ENCODE measurements at places on chromosomes 7 and 10. TPM values are rescaled to one million over a fixed set of nuclear protein-coding genes. Genes with fewer than 3 reads are reported as not detected.

MSRB2 gene
- total RNA-seq, result 6.9 TPM

SLC18A3 gene
- total RNA-seq, result not detected

- DNase-seq, result peak; percentile 74
Observed at GRCh38 chr10:93495654-93496321, 624 bp upstream of the CEP55 start.

DNA sequence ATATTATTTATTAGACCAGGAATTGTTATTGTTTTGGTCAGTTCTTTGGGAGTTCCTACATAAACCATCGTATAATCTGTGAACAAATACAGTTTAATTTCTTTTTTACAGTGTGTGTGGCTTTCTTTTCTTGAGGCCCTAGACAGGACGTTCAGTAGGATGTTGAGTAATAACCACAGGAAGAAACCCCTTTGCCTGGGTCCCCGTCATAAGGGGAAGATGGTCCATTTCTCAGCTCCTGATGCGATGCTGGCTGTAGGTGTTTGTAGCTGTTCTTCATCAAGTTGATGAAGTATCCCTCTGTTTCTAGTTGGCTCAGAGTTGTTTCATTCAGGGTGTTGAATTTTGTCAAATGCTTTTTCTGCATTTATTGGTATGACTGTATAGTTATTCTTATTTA, 219.7 kb upstream of the ADARB2 start:
- DNase-seq, result no peak

- DNase-seq, result no peak
Observed at GRCh38 chr7:126040114-126041045, 1110.8 kb upstream of the POT1 start.

- no peak for DNase-seq
Observed at GRCh38 chr10:1026578-1026977, 919 bp upstream of the IDI2 start.

DNA sequence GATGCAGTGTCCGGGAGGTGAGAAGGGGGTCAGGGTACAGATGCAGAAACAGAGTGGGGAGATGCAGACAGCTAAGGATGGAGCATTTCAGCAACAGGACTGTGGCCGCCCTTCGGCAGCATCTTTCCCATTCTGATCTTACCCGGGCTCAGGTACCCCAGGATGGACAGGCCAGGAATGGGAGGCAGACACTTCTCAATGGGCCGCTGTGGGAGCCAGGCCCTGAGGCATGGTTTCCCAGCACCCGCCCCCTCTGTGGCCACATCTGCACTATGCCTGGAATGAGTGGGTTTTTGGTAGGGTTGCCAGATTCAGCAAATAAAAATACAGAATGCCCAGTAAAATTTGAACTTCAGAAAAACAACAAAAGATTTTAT, 105.2 kb upstream of the CTBP2 start:
- no peak for DNase-seq
